ENCODE measurements at places on chromosomes 3 and 15.
A peak's percentile ranks its signal among the peaks of the same experiment; 100 is the strongest.

DNA sequence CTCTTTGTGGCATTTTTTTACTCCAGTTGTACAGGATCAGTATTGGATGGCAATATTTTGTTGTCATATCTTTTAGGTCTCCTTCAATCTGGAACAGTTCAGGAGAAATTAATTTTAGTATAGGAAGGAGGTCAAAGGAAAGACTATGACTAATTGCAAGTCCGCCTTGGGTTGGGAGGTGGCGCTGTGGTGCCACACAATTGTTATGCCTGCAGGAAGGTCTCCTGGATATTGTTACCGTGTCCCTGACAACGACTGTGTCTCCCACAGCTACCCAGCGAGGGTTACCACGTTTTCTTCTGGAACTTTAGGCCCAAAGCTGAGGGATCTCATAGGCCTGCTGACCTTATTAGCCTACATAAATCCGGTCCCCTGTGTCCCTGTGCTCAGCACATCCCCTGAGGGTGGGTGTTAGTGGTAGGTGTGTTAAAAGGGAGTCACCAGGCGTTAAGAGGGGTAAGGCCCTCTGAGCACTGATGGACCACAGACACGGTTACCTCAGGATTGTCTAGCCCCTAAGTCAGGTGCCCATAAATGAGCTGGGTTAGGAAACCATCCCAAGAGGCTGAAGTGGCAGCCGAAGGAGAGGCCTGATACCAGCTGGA, 31.5 kb downstream of the KCNAB1 start:
- peak; percentile 60 for DNase-seq

DNA sequence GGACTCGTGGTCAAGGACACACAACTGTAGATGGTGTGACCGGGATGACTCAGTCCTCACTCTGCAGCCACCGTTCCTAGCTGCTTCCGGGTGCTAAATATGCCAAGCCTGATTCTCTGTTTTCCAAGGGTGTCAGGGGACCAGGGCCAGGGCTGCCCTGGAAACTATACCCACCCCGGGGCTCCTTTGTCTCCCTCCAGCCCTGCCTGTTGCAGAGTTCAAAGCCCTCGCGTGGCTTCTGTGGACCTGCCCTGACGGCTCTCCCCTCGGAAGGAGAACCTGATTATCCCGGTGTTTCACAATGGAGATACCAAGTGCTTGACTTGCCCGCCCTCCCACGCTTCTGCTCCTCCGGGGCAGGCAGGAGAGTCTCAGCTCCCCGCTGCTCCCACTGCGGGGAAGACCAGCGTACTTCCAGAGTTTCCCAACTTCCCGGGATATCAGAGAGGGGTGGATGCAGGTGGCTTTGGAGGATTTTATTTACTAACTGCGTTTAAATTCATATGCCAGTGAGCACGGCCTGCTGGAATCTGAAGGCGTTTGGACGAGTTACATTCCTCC, 125.0 kb downstream of the ASB7 start:
- peak; percentile 98 for DNase-seq

DNA sequence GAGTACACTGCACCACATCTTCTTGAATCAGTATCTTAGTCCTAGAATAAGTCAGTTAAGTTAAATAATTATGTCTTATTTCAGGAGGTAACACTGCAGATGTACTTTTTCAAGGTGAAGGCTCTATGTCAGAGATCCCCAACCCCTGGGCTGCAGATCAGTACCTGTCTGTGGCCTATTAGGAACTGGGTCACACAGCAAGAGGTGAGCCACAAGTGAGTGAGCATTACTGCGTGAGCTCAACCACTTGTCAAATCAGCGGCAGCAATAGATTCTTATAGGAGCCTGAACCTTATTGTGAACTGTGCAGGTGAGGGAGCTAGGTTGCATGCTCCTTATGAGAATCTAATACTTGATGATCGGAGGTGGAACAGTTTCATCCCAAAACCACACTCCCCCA, 851.9 kb upstream of the ALCAM start:
- DNase-seq: no peak

DNA sequence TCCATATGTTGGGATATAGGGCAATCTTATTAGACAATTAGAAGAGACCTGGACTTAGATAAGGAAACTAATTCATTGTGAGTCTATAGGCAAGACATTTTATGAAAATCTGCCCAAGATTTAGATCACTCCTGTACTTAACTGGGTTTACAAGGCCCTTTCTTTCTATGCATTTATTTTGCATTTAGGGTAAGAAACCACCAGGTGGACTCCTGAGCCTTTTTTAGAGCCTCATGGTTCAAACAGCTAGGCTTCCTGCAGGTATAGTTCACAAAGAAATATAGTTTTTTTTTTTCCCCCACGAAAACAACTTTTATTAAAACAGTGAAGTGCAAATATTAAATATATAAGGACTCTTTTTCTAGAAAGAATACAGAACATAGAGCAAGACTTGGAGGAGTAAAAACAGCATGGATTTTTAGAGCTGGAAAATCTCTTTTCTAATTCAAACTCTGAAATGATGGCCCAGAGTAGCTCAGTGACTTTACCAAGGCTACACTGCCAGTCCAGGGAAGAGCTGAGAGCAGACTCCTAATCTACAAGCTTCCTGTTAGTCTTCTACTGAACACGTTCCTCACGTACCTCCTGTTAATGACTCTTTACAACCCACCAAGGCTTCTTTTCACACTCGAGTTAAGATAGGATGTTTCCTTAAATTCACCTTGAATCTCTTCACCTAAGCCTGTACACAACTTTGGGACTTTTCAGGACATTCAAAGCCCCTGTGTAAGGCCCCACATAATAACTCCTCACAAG, 400.9 kb upstream of the ATP11B start:
- DNase-seq: no peak

- DNase-seq: no peak
These were observed 29.8 kb downstream of the LARS2 start for GRCh38 chr3:45417930-45418847.

DNA sequence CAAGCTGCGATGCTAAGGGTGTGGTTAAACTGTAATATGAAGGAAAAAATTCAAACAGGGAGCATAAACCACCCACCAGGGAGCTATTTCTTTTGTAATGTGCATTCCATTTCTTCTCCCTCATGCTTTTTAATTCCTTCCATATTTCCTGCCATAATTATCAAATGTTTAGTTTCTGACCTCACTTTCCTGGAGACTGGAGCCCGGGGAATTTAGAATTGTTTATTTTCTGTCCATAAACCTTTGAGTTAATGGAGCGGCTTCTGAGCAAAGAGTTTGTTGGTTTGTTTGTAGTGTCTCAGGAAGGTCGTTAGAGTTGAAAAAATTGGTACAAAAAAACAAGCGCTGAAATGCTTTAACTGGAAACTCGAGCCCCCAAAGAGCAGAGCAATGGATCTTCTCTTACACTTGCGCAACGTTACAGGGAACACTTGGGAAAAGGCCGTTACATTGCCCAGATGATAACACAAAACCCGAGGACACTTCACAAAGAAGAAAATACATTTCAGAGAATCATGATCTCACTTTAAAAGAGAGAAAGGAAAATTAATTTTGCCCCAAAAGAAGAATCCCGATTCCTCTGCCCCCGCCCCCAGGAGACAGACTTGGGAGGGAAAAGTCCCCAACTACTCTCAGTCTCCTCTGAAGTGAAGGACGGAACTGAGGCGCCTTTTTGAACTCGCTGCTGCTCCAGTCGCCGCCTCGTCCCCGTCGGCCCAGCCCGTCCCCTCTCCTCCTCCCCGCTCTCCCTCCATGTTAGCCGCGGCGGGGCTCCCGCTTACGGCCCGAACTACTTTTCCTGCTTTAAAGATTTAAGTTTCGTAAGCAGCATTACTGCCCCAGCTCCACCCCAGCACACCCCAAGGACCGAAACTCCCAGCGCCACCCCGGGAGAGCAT, 842 bp downstream of the FSTL1 start:
- DNase-seq: peak; percentile 74

DNA sequence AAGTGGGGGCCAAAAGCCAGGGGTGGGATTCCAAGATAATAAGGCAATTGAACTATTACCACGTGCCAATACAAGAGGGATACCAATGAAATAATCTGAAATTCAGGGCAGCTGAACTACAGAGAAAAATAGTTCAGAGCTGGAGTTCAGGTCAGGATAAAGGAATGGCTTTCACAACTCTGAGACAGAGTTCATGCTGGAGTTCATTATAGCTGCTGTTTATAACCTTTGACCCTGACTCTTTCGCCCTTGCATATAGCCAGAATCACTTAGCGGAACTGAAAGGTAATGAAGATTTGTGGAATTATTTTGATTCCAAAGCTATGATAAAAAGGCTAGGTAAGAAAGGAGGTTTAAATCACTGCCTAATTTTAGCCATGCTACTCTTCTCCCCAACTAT, 55.5 kb upstream of the LRRN1 start:
- DNase-seq: no peak

DNA sequence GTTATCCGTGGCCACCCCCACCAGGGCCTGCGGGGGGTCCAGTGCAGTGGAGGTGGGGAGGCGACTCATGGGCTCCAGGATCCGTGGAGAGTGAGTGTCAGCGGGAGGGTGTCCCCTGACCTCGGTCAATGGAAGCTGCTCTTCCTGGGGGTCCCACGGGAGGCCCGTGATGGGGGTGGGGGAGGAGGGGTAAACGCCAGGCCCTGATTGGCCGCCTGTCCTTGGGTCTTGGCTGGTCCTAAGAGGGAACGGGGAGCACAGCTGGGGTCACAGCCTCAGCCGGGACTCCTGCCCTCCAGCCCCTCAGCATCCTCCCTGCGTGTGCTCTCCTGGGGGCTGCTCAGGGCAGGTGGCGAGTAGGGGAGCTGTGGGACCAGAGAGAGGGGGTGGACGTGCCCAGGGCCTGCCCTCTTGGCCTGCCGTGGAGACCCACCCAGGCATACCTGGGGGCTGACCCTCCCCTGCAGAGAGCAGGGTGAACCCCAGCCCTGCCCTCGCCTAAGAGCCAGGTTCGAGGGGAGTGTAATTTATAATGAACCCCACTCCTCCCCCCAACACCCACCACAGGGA, 184.6 kb downstream of the GOLGA6L6 start:
- no peak for DNase-seq

- peak; percentile 90 for DNase-seq
These were observed 116.3 kb downstream of the MITF start for GRCh38 chr3:69855436-69856162.

DNA sequence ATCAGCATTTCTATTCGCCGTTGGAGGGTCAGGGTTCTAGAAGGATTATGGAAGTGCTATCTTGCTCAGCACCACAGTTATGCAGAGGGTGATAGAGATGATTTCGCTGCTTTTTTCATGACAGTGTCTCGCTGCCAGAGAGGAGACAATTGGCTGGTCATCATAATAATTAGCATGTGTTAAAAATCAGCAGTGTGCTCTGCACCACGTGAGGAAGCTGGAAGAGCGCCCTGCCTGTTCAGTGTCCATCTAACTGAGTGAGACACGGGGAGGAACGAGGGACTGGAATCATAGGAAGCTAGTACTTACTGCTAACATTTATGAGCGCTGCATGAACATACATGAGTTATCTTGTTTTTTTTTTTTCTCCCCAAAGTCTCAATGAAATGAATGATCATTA, 116.2 kb upstream of the PLAAT1 start:
- no peak for DNase-seq

- no peak for DNase-seq
These were observed 59.1 kb downstream of the IQSEC1 start for GRCh38 chr3:13013994-13014754.

- DNase-seq: peak; percentile 49
These were observed 25.2 kb downstream of the EOMES start for GRCh38 chr3:27696906-27697305.

DNA sequence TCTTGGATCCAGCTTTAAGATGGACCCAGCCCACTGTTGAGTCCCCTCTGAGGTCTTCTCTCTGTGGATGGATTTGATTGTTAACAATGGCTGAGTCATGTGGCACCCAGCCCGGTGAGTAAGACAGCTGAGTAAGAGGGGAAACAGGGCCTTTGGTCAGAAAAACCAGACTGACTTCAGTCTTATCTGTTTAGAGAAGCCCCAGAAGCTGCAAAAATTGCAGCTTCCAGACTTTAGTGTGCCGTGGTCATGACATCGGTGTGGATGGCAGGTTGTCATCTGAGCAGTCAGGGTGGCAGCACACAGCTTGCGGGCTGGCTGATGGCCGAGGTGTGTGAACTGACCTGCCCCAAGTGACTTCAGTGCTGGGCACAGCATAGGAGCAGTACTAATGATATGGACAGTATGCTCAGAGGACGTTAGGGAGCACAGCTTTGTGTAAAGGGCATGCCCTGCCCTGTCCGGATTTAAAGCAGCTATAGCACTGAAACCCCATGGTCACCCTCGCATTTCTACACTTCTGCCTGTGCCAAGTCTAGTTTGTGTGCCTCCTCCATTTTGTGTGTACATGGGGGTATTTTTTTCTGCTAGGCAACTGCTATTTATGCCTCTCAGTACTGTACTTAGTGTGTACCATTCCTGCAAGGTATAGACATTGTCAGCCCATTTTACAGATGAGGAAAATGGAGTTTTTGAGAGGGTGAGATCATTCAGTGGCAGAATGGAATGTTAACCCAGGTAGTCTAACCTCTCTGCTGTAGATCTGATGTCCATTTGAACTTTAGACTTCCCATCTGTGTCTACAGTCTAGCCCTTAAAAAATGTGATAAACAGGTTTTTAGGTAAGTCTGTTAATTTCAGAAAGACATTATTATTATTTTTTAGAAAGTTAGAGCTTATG, 44.4 kb downstream of the FLNB start:
- DNase-seq: peak; percentile 96

DNA sequence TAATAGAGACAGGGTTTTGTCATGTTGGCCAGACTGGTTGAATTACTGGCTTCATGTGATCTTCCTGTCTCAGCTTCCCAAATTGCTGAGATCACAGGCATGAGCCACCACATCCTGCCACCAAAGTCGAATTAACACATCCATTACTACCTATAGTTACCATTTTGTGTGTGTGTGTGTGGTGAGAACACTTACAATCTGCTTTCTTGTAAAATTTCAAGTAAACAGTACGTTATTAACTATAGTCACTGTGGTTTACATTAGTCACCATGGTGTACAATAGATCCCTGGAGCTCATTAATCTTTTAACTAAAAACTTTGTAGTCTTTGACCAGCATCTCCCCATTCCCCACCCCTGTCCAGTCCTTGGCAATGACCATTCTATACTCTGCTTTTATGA, 270.0 kb downstream of the NAALADL2 start:
- DNase-seq: peak; percentile 25

DNA sequence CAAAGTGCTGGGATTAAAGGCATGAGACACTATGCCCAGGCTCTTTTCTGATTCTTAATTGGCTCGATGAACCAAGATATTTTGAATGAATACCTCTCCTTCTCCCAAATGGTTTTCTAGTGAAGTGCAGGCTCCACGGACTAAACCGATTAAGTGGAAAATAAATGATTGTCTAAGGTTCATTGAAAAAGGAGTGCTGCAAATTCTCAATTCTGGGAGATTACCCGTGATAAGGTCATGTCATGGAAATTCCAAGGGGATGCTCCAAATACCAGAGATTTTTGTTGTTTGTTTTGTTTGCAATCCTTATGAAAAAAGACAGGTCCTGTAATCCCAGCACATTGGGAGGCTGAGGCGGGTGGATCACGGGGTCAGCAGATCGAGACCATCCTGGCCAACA, 406.9 kb upstream of the TBL1XR1 start:
- no peak for DNase-seq
